ENCODE measurements at places on chromosomes 2 and 18. TPM values are rescaled to one million over a fixed set of nuclear protein-coding genes. Genes with fewer than 3 reads are reported as not detected.

- no peaks in the 10 kb centered on the region for H3K4me1 ChIP-seq
- no peaks in the 10 kb centered on the region for H3K27me3 ChIP-seq
- no peak for DNase-seq
- no peak overlapping the region for H3K27ac ChIP-seq
Observed at GRCh38 chr2:50612306-50612705, 419.6 kb downstream of the NRXN1 start.

Gene C1GALT1C1L
- total RNA-seq: 4.3 TPM

DNA sequence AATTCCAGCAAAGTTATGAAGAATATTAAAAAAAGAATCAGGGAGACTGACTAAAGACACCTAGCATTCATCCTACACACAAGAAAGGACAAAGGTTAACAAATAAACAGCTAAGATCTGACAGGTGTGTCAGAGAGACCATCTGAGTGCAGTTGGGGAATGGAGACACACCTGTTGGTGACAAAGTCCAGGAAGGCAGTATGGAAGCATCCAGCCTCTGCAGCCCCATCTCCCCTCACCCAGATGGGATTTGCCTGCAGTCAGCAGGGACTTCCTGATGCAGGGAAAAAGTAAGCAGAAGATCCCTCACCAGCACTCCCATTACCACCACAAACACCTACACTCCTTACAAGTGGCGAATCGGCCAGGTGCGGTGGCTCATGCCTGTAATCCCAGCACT, 37.9 kb downstream of the USP34 start:
- H3K4me1 ChIP-seq: peaks cover 19% of the 10 kb centered on the region
- no peak for DNase-seq
- no peak overlapping the region for H3K4me3 ChIP-seq
- H3K36me3 ChIP-seq: no peaks in the 10 kb centered on the region

Gene MPPE1
- total RNA-seq: 16.4 TPM

DNA sequence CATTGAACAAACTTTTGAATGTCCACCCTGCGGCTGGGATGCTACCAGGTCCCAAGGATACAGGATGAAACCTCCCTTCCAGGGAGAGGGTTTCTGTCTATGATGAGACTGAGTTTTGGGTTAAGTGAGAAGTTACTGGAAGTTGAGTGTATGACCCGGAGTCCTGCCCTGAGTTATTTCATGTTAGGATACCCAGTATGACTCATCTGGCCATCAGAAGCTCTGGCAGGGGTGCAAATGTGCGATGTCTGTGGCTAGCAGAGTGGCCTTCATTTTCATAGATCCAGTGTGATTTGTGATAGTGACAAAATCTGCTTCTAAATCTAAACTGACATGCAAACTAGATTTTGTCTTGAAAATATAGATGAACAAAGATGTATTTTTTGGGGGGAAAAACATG, 55.3 kb downstream of the KCTD1 start:
- no peaks in the 10 kb centered on the region for H3K27me3 ChIP-seq
- DNase-seq: no peak
- no peak overlapping the region for H3K4me3 ChIP-seq
- H3K27ac ChIP-seq: no peak overlapping the region

DNA sequence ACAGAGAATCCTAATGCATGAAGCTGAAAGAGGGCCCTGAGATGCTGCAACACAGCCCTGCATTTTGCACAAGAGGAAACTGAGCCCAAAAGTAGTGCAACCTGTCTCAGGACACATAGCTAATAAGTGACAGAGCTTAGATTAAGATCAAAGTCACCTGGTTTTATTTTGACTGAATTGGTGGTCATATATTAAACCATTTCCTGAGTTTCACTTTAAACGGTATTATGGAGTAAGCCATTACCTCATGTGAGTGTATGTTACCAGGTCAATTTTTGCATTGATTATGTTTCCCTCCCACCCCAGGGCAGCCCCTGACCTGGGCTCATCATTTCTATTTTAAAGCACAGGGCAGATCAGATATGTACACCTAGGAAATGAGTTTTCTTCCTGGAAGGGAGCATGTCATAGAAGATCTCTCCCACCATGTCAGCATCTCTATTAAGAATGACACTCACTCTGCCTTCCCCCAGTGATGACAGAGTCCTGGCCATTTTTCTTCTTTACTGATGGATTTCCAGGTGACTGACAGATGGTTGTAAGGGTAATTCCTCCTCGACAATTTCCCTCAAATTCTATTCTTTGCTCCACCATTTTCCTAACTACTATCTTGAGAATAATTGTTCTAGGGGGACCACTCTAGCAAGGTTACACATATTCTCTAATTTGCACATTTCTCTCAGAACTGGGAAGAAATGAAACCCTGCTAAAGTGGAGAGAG, 441.3 kb upstream of the SLC14A2 start:
- H3K4me3 ChIP-seq: no peak overlapping the region
- no peaks in the 10 kb centered on the region for H3K27me3 ChIP-seq
- DNase-seq: no peak

Gene ZNF519
- 46.0 TPM for total RNA-seq

All from sigmoid colon (tissue), 7 donors.